Activated naive CD8-positive, alpha-beta T cell treated with anti-CD3 and anti-CD28 coated beads for 36 hours (primary cell): ENCODE measurements at places on chromosomes 7 and 10. TPM values are rescaled to one million over a fixed set of nuclear protein-coding genes. Genes with fewer than 3 reads are reported as not detected.

GRCh38 chr7:83985821-83986220 is 208.8 kb downstream of the SEMA3A start:
- no peak for DNase-seq

DNA sequence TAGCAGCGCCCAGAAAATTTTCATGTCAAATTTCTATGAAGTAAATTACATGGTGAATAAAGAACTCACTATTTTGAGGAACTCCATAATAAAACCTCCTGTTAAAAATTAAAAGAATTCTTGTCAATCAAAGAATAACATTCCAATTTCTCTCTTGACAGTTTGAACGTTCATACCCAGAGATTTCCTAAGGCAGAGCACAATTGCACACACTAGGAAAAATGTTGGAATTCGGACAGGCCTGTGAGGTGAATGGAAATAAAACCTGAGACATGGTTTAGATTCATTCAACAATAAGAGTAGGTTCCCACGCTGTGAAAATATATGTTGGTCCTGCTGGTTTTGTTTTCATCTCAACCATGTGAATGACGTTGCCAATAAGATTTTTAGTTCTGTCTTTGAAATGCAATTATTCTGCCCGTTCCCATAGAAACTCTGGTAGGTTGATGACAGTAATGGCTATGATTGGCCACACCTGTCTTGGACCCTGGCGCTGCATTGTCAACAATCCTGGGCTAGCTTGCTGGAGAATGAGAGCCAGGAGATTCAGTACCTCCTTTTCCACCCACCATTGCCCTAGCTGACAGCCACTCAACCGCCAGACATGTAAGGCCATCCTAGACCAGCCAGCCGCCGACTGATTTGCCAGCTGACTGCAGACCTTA is 43.3 kb upstream of the RAPGEF5 start:
- DNase-seq: no peak

- DNase-seq: no peak
Measured at GRCh38 chr10:59781511-59781910, 28.3 kb upstream of the MRLN start.

DNA sequence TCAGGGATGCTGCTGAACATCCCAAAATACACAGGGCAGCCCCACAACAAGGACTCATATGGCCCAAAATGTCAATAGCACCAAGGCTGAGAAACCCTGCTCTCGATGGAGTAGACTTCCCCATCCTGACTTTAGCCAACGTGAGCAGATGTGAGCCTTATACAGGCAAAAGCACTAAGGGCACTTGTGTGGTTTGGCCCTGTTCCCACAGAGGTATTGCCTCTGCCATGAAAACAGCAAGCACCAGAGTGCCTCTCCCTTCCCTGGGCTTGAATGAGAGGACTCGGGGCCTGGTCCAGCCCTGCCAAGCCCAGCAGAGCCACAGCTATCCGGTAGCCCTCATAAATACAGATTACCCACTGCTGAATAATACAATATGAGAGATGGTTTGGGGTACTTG is 47.5 kb downstream of the ACSM6 start:
- DNase-seq: no peak

GRCh38 chr7:55050281-55050680 is 31.5 kb downstream of the EGFR start:
- no peak for DNase-seq

DNA sequence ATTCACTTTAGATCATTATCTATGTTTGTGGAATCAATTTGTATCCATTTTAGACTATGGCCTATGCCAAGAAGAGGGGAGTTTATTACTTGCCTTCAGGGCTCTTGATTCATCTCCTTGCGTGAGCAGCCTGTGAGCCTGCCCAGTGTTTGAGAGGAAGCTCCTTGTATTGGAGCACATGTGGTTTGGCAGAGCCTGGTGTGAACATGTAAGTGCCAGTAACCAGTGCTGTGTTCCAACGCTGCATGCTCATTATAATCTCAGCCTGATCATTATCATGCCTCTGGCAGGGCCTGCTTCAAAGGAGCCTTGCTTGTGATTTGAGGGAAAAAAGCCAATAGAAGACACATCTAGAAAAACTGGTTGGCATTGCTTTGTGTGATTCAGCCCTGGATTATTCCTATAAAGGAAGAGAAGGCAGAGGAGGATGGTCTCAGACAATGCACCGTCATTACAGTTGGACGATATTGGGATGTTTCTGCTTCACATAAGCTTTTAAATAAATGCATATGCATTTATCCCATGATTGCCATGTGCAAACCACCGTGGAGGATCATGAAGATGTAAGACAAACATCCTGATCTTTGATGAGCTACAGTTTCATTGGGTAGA is 203.4 kb upstream of the AHR start:
- no peak for DNase-seq

- DNase-seq: no peak
Measured at GRCh38 chr10:13291821-13292773, 7.8 kb downstream of the PHYH start.

- no peak for DNase-seq
Measured at GRCh38 chr7:155744971-155745683, 67.1 kb downstream of the SHH start.

DNA sequence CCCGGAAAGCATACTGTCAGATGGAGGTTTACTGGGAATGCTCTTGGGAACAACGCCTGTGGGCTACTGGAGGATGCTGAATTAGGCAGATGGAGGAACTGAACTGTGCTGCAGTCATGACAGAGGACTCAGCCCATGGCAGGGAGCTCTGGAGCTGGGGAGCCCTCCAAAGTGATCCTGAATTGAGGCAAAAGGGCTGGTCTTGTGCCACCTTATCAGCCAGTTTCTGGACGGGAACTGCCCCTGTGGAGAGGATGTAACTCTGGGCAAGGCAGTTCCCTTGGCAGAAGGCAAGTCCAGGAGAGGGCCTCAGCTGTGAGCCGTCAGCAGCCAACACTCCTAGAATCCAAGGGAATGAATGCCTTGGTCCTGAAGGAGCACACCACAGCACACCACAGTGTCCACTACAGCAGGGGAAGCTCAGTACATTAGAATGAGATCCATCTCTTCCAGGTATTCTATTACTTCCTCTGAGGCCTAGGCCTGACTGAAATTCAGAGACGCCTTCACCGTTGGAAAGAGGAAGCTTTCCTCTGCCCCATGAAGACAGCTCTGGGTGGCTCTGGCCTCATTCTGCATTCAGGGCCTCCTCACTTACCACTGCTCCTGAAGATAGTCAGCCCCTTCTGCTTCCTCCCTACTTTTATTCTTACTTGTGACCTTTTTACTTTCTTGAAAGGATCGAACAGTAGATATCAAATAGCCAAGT is 139.6 kb upstream of the GPR26 start:
- DNase-seq: no peak

- no peak for DNase-seq
Measured at GRCh38 chr10:95391164-95391563, 100.4 kb upstream of the PDLIM1 start.

DNA sequence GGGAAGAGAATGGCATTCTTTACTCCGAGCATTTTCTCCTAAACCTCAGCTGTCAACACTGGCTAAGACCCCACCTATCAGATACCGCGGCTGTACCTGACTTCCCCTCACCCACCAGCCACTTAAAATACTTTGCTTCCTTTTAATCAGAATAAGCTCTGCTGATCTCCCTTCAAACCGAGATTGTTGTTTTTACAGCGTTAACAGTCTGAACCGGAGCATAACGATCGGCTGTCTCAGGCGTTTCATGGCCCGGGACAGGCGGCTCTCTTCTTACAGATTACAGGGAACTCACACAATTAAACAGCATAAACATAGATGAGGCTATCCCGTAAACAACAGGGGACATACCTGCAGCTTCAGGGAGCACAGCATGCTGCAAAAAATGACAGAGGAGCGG is 174.3 kb upstream of the RNF32 start:
- DNase-seq: no peak

GRCh38 chr7:36400606-36401005 is 10.9 kb downstream of the ANLN start:
- DNase-seq: no peak

- no peak for DNase-seq
Measured at GRCh38 chr7:90512821-90513254, 43.4 kb downstream of the PTTG1IP2 start.

GRCh38 chr7:18538554-18539250 is 43.2 kb downstream of the HDAC9 start:
- DNase-seq: peak; percentile 2

GRCh38 chr10:126425032-126425431 is 36.8 kb upstream of the ADAM12 start:
- no peak for DNase-seq

DNA sequence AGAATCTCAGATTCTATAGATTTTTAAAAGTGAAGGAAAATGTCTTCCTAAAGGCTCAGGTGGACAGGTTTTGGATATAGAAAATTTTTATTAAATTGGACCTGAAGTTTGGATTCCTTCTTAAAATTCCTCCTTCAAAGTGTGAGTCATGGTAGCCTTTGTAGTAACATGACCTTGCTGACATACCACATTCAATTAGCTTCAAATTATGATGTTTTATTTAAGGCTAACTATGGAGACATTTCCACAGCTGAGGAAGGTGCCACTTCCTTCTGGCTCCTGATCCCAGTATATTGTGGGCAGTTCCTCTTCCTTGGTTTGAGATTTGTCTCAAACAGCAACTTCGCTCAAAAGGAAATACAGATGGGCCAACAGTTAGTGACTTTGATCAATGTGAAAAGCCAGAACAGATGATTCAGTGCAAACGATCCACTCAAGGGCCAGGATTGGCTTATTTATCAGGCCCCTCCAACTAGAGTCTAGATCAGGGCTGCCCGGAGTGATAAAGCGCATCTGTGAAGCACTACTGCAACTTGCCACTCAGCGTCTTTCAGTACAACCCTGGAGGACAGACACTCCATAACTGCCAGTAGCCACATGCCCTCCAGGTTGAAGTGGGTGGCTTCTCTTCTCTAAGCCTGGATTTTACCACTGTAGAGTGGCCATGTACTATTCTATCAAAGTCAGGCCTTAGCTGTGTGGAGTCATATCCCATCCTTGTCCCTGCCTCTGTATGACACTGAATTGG is 573.5 kb downstream of the KIF20B start:
- DNase-seq: no peak

- no peak for DNase-seq
Measured at GRCh38 chr10:96502561-96503282, 11.0 kb downstream of the TLL2 start.

GRCh38 chr7:4085937-4086691 is 596.0 kb upstream of the FOXK1 start:
- DNase-seq: no peak

GRCh38 chr7:47471358-47471703 is 110.6 kb downstream of the TNS3 start:
- DNase-seq: no peak

GRCh38 chr10:36280321-36280741 is 638.2 kb upstream of the FZD8 start:
- DNase-seq: no peak

- no peak for DNase-seq
Measured at GRCh38 chr10:103871006-103871405, 15.6 kb upstream of the SH3PXD2A start.

GRCh38 chr10:10996966-10997620 is 20.6 kb upstream of the CELF2 start:
- DNase-seq: no peak

GRCh38 chr10:14365266-14365665 is 34.5 kb upstream of the FRMD4A start:
- no peak for DNase-seq

DNA sequence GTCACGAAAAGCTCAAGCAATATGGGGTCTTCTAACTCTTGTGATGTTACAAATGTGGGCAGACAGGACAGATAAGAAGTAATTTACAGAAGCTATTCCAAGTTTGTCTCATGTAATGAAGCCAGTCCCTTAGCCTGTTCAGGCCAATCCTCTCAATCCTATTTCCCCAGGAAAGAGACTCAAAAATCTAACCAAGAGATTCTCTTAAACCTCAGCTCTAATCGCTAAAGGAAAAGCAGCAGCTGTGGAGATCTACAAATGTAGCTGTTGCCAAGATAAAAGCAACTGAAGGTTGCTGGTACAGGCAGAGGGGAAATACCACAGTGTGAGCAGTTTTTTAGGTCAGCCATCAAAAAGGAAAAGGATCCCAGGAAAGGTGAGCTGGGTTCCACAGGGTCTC is 39.3 kb downstream of the ANK3 start:
- DNase-seq: no peak

GRCh38 chr7:84339306-84339705 is 144.7 kb upstream of the SEMA3A start:
- no peak for DNase-seq

GRCh38 chr7:51080622-51081269 is 235.9 kb downstream of the COBL start:
- no peak for DNase-seq

DNA sequence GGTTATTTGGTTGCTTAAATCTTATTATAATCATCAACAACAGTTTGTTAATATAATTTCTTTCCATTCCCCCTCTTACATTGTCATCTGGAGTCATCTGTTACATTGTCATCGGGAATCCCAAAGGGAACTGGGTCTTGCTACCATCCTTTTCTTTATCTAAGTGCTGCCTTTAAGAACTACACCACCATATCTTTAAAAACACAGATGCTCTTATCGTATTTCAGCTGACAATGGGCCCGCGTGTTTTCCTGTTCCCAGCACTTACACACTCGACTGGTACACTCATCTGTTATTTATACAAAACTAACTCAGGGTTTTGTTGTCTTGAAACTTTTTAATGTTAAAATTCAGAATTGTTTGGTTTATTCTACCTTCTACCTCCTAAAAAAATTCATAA is 256.2 kb upstream of the MGMT start:
- no peak for DNase-seq

The RNF148 gene
- not detected for total RNA-seq

The GLI3 gene
- total RNA-seq: not detected

The DRGX gene
- total RNA-seq: not detected

The GHRHR gene
- total RNA-seq: not detected

The CNNM1 gene
- 0.70 TPM for total RNA-seq

The HOXA11 gene
- not detected for total RNA-seq

The STEAP1 gene
- 2.0 TPM for total RNA-seq

The TCTN3 gene
- 26.2 TPM for total RNA-seq

The STEAP4 gene
- not detected for total RNA-seq

The OR9A2 gene
- total RNA-seq: not detected

The RPS24 gene
- total RNA-seq: 2,309 TPM

The AKR1D1 gene
- not detected for total RNA-seq

The CHAT gene
- not detected for total RNA-seq

The KCNH2 gene
- total RNA-seq: 0.22 TPM

The SCIN gene
- total RNA-seq: 0.47 TPM
